ENCODE measurements at places on chromosomes 4 and X.
A peak's percentile ranks its signal among the peaks of the same experiment; 100 is the strongest.

- DNase-seq: no peak
Observed at GRCh38 chrX:35809781-35810180, 11.6 kb downstream of the MAGEB16 start.

DNA sequence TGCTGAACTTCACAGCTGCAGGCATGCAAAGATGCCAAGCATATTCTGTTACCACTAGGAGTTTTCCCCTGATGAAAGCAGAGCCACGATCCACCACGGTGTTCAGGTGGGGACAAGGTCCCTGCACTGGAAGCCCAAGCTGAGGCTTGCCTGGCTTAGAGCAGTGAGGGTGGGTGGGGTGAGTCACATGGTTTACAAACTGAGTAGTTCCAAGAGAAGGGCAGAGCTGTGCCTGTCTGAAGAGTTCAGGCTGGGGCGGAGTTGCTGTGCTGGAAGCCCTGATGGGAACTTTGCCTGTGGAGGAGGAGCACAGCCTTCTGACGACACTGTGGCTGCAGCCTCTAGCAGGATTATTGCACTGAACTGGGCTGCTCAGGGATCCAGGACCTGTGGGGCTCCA lies 45.5 kb downstream of the FAM9B start:
- peak; percentile 46 for DNase-seq

DNA sequence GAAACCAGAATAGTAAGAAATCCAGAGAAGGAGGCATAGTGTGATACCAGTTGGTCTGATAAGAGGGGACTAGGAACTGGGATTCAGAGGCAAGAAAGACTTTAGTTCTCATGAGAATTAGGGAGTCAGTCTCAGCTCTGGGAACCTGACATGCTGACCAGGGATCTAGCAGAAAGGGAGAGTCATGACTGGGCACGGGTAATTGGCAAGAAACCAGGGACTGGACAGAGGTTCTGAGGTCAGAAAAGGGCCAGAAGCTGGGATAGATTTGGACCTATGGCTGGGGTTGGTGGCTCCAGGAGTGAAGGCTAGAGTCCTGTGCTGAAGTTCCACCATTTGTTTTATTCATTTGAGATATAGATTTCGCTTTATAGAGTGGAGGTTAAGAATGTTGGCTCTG lies 110.2 kb upstream of the C1GALT1C1 start:
- no peak for DNase-seq

- DNase-seq: peak; percentile 36
Observed at GRCh38 chrX:44223150-44223549, 120.3 kb downstream of the EFHC2 start.

DNA sequence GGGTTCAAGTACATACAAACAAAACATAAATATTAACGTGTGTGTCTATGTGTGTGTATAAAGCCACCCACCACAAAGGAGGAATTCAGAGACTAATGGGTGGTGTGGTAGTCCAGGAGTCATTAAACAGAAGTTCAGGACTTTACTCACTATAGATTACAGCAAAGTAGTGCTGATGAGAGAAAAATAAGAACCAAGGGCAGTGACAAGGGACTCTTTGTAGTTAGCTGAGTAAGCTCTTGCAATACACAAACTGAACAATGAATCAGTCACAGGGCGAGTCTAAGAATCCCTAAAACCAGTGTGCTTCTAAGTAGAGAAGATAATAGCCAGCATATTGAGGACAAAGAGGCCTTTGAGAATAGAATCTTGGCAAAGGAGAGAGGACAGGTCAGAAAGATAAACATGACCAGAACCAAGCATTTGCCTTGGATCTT lies 232.4 kb downstream of the PPP3CA start:
- no peak for DNase-seq

Data from fibroblast of skin of right biceps (primary cell).